ENCODE measurements at places on chromosomes 3 and 15. TPM values are rescaled to one million over a fixed set of nuclear protein-coding genes. Genes with fewer than 3 reads are reported as not detected.

- no peak for DNase-seq
Measured at GRCh38 chr3:188697127-188697526, 474.6 kb upstream of the TPRG1 start.

GRCh38 chr3:60064210-60065178 lies 1014.7 kb upstream of the CFAP20DC start:
- no peak for DNase-seq

DNA sequence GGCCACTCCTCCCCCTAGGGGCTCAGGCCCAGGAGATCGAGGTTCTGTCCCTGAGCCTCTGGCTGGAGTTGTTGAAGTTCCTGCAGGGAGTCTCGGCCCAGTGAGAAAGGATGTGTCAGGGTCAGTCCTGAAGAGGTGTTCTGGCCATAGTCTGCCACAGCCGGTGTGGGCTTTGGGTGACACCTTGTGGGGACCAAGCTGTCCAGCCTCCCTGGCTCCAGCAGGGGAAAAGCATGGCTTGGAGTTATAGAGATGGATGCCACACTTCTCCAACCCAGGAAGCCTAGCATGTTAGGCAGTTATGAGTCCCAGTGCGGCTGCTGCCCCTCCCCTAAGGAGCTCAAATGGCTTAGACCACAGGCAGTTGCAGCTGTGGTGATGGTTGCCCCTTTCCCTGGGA lies 945.6 kb upstream of the GBE1 start:
- DNase-seq = no peak

DNA sequence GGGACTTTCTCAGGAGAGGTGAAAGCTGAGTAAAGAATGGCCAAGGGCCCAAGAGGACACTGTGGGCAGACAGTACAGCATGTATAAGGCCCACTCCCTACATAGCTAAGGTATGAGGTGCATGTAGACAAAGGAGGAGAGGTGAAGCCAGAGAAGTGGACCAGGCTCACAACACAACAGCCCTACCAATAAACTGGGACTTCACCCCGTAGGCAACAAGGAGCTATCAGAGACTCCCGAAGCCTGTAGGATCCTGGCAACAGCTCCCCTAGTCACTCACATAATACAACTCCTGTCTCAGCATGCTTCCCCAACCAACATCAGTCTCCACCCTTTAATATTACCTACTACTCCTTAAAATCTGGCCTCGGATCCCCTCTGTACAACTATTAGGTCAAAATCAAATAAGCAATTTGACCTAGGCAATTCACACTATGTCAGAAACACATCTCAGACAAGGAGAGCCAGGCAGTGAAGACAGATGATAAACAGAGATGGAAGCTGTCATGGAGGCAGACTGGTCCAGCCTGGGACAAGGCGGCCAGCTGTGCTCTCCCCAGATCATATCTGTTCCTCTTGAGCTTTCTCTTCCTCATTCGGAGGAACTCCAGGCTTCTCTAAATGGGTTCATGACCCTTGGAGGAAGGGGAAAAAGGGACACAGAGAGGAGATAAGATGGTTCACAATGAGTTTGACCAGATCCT lies 1.4 kb downstream of the XXYLT1 start:
- no peak for DNase-seq

DNA sequence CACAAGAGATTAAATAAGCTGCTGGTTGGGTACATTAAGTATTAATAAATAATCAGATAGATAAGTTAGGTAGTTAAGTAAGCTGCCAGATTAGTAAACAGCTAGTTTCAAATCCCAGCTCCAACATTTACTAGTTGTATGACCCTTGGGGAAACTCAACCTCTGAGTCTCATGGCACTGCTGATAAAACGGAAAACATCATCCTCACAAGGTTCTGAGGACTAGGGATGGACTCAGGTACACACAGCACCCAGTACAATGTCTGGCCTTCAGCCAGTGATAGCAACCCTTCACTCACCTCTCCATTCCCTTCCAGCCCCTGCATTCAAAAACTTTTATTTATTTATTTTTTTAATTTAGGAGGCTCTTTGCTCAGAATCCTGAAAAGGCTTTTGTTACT lies 32.3 kb downstream of the B3GNT5 start:
- no peak for DNase-seq

NR2E3 gene
- 0.37 TPM for total RNA-seq

Data from NCI-H460 (cell line).